Stimulated activated CD4-positive, alpha-beta T cell treated with anti-CD3 and anti-CD28 coated beads, Interleukin-1b, Interleukin-23, amount 100 ng/mL, for 24 hours (primary cell): ENCODE measurements at places on chromosomes 4 and X.

GRCh38 chrX:41923978-41924683, 777 bp upstream of the CASK start:
- no peak for DNase-seq

DNA sequence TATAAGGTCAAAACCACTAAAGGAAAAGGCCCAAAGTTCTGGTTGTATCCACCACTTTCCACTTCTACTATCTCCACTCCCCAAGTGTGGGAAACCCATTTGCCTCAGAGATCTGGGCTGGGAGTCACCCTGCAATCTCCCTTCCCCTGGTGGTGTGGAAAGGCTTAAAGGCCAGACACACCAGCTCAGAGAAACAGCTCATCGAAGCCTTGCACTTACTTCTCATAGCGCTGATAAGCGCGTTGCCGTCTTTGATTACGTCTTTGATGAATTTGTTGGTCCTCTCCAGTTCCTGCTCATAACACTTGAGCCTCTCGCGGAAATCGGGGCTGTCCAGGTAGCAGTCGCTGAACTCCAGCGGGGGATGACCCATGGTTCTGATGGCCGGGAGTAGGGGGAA, 647 bp downstream of the OPHN1 start:
- DNase-seq, result no peak

- DNase-seq, result no peak
Measured at GRCh38 chrX:119093991-119094735, 21.4 kb downstream of the CT47C1 start.

GRCh38 chrX:13770013-13770535, 35.5 kb downstream of the OFD1 start:
- no peak for DNase-seq

GRCh38 chr4:138494931-138495330, 252.8 kb upstream of the SLC7A11 start:
- no peak for DNase-seq

GRCh38 chrX:12581546-12581945, 209.7 kb upstream of the PRPS2 start:
- no peak for DNase-seq

DNA sequence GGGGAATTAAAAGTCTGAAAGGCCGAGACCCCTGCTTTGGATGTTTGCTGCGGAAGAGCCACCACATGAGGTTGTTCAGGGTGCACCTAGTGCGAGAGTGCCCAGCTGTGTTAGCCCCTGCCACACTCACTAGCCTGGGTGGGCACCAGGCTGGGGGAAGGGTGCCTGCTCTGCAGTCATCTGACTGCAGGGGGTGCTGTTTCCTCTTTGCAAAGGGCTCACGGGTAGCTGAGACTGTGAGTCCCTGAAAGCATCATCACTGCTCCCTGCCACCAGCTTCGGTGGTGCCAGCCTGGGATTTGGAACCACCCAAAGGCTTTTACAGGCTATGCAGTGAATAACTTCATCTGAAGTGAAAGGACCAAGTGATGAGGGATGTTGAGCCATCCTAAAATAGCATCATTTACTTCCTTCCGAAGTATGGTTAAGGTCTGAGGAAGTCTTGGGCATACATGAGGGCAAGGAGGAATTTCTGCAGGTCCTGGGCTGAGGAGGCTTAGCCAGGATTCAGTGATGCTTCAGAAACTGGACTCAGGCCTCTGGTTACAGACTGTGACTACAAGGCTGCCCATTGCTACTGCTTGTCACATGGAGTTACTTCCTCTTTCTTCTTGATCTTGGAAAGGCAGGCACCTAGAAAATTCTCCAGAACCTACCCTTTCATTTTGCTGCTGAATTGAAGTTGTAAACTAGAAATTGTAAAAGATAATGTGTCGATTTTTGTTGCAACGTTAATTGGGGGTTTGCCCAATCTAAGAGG, 293.2 kb upstream of the PRPS2 start:
- no peak for DNase-seq
